Bladder microvascular endothelial cell (primary cell): ENCODE measurements at places on chromosomes 11 and 22. TPM values are rescaled to one million over a fixed set of nuclear protein-coding genes. Genes with fewer than 3 reads are reported as not detected.

The NPAS4 gene
- not detected in 2 replicates for total RNA-seq

The TSSK2 gene
- total RNA-seq, result not detected in 2 replicates

The CFAP300 gene
- not detected in 2 replicates for total RNA-seq

The DEUP1 gene
- total RNA-seq, result not detected in 2 replicates

The ACR gene
- 0.16 and 0.69 TPM in 2 replicates for total RNA-seq
